ENCODE measurements at places on chromosomes 2 and 18.

GRCh38 chr2:30736461-30737325 is 70.6 kb downstream of the CAPN13 start:
- peak; percentile 36 for DNase-seq

DNA sequence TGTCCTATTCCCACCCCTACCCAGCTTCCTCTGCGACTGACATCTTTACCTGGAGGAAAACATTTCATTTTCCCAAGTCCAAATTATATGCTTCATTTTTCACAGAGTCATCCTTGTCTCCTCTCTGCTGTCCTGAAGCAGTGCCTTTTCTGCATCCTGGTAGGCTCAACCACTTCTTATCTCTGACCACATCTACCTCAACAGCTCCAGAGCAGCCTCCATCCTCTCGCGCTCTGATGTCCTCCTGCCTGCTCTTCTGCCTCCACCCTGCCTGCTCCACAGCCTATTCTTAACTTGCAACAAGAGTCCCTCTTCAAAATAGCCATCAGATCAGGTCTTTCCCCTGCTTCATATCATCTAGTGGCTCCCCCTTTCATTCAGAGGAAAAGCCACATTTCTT is 457.1 kb downstream of the PARD3B start:
- no peak for DNase-seq

GRCh38 chr2:55408918-55409868 is 10.5 kb downstream of the CCDC88A start:
- DNase-seq = no peak

DNA sequence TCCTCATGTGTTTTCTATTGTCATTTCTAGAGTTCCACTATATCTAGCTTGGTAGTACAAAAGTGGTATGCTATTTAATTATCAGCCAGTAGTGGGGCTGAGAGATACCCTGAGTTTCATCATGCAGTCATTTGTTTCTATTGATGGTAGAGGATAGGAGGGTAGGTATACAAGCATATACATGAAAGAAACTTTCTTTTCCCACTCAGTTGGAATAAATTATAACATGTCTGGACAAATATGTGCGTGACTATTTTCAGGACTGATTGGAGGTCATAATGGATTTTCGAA is 633.2 kb downstream of the NRXN1 start:
- no peak for DNase-seq

GRCh38 chr18:69845593-69846506 is 101.8 kb downstream of the CD226 start:
- no peak for DNase-seq

GRCh38 chr2:1863386-1863785 is 119.1 kb upstream of the PXDN start:
- DNase-seq = no peak

DNA sequence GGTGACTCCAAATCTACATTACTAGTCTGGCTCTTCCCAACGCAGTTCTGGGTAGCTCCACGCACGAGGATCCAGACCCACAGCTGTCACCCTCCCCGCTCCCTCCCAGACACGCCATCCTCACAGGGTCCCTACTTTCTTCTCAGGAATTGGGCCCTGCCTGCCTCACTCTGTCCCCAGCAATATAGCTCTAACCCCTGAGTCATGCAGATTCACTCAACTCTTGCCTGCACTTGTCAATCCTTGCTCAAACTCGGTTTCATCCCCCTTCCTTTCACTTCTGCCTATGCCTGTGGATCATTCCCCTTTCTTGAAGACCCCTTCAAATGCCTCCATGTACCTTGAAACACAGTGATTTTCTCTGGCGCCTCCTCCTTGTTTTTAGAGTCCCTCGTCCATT is 5.0 kb downstream of the ST8SIA5 start:
- no peak for DNase-seq

GRCh38 chr2:16362611-16363010 is 303.0 kb downstream of the CYRIA start:
- DNase-seq = no peak

DNA sequence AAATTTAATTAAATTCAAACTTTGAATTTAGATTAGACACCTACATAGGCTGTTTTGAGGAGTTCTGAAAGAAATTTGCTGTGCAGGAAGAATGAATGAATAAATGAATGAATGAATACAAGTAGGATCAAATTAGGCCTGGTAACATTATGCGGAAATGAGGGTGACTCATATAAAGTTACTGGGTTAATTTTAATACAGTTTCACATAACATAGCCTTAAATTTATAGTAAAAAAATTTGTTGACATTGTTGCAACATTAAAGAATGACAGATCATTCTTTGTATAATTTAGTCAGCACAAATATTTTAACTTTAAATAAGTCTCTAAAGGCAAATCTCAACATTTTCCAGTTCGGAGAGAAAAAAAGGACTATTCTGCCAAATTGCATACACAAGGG is 1293.1 kb upstream of the SLC39A10 start:
- no peak for DNase-seq

DNA sequence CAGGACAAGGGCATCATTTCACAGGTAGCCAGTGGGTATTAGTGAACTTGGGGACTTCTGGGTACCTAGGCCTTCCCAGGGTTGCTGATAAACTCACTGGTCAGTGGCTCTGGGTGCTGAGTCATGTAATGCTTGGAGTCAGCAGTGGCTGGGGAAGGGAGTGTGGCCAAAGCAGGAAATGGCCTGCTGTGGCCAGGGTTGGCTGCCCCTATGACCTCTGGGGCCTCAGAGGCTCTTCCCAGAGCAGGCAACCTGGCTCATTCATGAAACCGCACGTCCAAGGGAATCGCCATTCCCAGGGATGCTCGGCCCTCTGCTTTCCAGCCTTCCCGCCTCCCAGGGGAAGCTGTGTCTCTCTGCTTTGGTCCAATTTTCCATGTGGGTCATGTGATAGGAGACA is 294.9 kb downstream of the DYSF start:
- DNase-seq = no peak

DNA sequence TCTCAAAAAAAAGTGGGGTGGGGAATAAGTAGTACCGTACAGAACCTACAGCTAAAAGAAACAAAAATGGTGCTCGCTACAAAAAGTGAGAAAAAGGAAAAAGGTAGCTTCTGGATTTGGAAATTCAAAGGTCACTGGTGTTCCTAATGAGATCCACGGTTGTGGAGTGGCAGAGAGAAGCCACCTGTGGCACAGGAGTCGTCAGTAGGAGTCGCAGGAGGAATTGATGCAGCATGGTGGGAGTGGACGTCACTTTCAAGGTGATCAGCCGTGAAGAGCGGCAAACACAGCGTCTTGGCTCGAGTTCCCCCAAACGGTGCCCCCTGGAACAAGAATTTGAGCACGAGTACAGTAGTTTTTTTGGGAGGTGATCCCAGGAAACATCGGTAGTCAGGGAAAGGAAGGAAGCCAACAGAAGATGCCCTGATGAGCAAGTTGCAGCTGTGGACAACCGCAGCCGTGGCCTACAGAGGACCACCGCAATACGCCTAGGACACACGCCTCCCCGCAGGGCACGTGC is 1.4 kb upstream of the TTL start:
- DNase-seq = peak; percentile 75

DNA sequence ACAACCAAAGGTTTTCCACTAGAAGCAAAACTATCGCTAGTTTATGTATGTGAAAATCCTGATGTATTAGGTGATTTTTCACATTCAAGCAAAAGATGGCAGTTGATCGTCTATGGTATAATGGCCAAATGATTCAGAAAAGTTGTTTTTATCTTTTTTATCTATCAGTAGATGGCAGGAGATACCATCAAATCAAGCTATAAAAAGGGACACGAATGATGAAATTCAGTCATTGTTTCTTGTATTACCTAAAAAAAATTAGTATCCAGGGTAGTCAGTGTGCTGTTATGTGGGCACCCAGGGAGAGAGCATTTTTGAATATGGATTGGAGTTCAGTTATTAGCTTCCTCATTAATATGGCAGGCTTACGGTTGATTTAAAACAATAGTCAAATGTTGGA is 22.9 kb upstream of the CAVIN2 start:
- no peak for DNase-seq

DNA sequence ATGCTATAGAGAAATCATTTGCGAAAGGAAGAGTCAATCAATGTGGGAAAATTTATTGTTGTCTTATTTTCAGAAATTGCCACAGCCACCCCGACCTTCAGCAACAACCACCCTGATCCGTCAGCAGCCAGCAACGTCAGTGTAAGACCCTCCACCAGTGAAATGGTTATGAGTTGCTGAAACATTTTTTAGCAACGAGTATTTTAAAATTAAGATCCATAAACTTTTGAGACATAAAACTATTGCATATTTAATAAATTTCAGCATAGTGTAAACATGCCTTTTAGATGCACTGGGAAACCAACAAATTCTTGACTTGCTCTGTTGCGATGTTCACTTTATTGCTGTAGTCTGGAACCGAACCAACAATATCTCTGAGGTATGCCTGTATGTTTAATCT is 887.9 kb downstream of the DCDC2C start:
- DNase-seq = no peak

DNA sequence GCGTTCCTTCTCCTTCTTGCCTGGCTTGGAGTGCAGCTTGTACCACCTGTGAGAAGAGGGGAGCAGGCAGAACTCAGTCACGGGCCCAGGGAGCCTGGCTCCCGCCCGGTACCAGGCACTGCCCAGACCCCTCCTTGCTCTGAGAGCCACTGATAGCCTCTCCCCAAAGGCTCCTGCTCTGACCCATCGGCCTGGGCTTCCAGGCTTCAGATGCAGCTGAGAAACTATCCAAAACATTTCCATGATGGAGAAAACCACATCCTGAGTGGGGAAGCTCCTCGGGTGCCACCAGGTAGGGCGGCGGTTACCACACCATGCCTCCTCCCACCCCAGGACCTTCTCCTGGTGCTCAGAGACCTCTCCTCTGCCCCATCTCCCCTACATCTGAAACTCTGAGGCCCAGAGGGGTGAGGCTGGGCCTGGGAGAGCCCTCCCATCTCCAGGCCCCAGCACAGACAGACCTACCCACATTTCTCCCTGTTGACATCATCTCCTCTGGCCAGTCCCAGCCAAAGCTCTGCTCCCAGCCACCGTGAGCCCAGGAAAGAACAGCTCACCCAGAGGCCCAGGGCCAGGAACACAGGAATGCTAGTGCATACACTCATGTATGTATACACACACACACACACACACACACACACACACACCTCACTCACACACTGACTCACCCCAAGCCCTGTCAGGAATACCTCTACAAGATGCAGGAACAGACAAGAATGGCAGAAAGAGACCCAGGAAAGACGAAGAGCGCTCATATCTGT is 17.9 kb upstream of the SFXN5 start:
- DNase-seq = no peak

DNA sequence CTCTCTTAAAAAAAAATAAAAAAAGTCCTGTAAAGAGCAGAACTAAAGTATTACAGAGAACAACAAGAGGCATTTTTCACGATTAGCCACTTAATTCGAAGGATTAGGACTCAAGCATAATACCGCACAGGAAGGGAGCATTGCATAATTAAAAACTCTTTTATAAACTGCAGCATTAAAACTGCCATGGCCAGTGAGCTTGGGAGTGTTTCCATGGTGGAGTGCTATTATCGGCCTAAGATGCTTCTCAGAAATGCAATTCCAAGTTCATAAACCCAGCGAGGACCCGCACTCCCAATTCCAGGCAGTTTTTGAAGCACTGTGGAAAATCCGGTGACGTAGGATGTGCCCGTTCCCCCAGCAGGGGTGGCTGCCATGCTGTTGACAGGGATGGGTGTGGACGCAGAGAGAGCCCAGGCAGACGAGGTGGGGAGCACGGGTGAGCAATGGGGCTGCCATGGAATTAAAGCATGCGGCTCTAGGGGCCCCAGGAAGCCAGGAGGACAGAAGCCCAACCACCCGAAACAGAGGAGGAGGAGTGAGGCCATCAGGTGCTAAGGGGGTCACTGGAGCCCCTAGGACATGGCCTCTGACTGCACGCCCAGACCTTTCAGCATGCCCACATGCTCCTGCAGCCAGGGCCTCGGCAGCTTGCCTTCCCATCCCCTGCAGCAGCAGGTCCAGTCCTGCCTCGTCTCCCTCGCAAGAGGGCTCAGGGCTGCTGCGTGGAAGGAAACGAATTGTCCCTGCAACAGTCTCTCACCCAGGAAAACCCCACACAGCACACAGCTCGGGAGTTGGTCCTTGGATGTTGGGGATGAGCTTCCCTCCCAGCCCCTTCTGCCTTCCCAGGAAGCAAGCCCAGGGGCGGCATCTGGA is 233.4 kb downstream of the NDUFA10 start:
- DNase-seq = peak; percentile 49

DNA sequence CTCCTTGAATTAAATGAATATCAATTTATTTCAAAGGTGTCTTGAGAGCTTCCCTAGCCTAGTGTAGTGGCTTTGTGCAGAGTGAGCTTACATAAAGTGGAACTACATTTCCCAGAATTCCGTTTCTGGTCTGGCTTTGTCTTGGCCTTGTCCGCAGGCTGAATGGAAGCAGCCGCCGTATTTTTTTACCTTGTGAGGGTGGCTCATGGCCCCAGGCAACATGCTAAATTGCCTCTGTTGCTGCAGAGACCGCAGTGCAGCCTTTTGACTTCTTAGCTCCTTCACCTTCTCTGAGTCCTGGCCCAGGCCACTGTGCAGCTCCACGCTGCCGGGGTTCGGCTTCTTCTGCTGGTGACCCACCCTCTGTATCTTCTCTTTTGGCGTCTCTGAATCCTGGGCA is 114.8 kb upstream of the SLC38A11 start:
- no peak for DNase-seq

- DNase-seq = no peak
Measured at GRCh38 chr2:45833301-45833967, 182.0 kb downstream of the PRKCE start.

DNA sequence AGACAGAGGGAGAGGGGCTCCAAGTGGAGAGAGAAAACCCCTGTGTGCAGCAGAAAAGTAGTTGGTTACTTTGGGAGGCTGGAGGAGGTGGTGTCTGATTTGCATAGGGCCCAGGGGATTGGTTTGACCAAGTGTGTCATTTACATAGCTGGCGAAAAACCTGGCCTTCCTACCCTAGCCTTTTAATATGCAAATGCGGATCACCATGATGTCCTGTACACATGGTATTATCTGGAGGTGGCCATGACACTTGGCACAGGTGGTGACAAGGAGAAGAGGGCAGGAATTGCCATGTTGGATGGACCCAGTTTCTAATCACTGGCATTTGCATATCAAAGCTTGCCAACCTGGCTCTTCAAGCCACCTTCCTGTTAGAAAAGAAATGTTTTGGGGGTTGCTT is 120.8 kb upstream of the CHAC2 start:
- no peak for DNase-seq

- no peak for DNase-seq
Measured at GRCh38 chr2:221972813-221973478, 325.9 kb downstream of the PAX3 start.

DNA sequence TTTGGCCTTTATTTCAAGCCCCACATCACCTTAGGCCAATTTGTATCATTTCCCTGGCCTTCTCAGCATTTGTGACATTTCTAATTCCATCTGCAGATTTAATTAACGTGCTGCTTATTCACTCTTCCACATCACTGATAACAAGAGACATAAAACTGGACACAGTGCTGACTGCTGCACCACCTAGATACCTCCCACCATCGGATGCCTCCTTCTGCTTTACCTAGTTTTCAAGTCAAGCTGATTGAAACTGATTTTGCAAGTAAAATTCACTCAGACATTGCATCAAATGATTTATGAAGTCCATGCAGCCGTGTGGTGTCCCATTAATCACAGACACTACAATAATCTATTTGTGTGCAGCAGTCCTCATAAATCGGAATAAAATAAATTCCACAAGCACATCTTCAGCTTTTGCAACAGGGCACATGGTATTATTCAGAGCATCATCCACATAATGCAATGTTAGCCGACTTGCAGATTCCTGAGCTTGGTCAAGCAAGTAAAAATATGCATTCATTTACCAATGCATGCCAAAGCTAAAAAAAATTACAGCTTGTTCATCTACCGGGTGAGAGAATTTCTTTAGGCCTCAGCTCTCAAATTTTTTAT is 15.9 kb upstream of the CRIM1 start:
- no peak for DNase-seq

GRCh38 chr18:58180738-58181353 is 136.8 kb downstream of the NEDD4L start:
- DNase-seq = peak; percentile 84
